ENCODE measurements at places on chromosomes 7 and 10.

DNA sequence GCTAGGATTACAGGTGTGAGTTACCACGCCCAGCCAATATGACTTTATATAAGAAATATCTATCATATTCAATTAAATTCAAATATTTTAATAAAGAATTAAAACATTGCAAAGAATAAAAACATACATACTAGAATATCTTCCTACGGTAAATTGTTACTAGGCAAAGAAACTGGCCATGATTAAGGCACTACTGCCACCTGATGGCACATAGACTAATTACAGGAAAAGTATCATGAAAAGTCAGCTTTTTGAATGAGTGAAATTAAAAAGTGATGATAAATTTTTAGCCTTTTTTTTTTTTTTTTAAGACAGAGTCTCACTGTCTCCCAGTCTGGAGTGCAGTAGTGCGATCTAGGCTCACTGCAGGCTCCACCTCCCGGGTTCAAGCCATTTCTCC is 30.9 kb downstream of the MRPS33 start:
- peak; percentile 12 for DNase-seq

- no peak for DNase-seq
These were observed 57.9 kb upstream of the GTF2IRD1 start for GRCh38 chr7:74395745-74396311.

GRCh38 chr10:114544045-114544659 is 113.9 kb downstream of the ABLIM1 start:
- DNase-seq, result peak; percentile 78

DNA sequence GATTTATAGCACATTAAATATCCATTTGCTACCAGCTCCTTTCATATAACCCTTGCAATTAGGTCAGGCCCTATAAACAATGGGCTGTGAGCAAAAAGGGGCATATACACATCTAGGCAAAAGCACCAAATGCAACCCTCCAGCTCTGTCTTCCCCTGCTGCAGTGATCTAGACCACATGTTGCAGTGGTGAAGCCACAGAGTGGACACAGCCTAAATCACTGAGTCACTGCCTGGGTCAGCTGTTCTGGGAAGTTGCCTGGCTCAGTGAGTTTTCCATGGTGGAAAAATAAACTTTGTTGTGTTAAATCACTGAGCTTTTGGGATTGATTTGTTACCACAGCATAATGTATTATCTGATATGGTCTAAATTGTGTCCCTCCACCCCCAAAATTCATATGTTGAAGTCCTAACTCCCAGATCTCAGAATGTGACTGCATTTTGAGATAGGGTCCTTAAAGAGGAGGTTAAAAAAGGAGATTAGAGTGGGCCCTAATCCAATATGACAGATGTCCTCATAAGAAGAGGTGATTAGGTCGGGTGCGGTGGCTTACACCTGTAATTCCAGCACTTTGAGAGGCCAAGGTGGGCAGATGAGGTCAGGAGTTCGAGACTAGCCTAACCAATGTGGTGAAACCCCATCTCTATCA is 70.4 kb downstream of the ZFAND4 start:
- no peak for DNase-seq

DNA sequence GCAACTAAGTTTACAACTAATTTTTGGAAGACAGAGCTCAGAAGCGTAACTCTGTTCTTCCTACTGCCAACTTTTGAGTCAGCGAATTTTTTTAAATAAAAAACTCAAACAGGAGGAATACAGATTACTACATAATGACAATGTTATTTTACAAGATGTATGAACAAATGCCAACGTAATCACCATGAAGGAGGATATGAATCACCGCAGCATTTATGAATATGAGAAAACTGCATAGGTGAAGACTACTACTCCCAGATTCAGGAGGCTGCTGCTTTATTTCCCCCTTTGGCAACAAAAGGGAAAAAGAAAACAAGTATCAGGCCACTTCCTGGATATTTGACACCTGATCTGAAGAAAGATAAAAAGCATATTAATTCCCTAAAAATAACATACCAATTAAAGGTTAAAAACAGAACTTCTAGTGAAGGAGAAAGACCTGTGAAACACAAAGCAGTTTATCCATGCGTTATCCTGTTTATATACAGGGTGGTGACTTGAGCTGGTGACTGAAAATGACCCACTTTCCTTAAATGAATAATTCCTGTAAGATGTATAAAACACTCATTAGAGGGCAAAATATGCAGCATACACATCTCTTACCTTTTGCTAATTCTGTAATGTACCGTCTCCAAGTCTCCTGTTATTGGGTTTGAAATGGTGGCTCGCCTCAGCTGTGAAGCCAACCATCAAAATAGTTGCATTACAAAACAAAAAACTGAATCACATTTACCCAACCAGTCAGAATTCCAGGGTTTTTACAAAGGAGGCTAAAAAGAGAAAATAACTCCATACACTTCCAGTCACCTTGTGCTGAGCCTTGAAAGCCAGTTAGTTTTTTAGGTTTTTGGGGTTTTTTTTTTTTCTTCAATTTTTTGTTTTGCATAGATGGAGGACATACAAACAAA is 52.0 kb downstream of the P4HA1 start:
- no peak for DNase-seq

DNA sequence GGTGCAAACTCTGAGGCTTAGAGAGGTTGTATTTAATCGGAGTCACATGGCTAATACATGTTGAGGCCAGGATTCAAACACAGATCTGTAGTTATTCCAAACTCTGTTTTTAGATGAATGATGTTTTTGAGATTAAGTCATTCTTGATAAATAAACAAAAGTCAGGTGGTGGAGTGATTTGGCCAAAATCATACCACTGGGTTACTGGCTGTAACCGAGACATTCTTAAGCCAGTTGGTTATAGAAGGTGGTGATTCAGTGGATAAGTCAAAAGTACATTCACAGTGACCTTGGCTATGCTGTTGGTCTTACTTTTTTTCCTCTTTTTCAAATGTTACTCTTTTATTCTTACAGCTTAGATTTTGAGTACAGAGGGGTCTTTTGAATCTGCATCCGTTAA is 361.4 kb downstream of the KIF20B start:
- DNase-seq, result no peak

- no peak for DNase-seq
These were observed 51.0 kb downstream of the ZNF777 start for GRCh38 chr7:149409895-149410294.

- DNase-seq, result no peak
These were observed 331.2 kb upstream of the FZD1 start for GRCh38 chr7:90933041-90933440.

- DNase-seq, result no peak
These were observed 2.8 kb downstream of the PDGFA start for GRCh38 chr7:516606-517456.

- DNase-seq, result no peak
These were observed 74.1 kb upstream of the UNC5B start for GRCh38 chr10:71138166-71138830.

GRCh38 chr10:13733071-13733470 is 146.3 kb downstream of the PRPF18 start:
- no peak for DNase-seq

DNA sequence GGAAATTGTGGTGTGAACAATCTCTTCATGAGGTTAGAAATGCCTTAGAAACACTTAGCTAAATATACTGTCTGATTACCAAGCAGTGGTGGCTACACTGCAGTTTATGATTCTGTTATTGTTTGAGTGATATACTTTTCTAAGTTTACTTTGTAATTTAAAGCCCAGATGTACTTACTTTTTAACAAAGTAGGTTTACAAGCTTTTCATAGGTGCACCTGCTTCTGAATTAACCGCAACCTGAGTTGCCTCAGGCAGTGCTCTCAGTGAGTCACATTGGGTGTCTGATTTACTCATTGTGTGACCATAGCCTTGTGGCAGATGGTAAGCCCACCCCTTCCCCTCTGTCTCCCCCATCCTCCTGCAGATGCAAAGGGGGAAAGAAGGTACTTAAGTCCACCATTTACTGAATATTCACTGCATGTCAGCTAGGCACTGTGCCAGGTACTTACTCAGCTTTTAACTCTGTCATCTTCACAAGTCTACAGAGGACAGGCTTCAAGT is 9.0 kb downstream of the MTURN start:
- DNase-seq, result no peak

DNA sequence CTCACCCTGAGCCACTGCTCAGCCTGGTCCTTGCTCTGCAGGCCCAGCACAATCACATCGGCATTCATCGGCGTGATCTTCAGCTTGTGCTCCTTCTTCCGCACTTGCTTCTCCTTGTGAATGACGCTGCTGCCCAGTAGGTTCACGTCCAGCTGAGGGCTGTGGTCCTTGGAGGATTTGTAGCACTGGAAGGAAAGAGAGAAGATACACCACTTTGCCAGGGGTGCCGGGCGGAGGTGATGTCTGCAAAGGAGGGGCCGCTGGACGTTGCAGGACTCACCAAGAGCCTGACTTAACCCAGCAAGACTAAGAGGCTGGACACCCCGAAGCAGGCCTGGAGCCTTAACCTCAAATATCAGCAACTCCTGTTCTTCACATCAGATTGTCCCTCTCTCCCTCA is 74.8 kb downstream of the VWA2 start:
- DNase-seq, result no peak

DNA sequence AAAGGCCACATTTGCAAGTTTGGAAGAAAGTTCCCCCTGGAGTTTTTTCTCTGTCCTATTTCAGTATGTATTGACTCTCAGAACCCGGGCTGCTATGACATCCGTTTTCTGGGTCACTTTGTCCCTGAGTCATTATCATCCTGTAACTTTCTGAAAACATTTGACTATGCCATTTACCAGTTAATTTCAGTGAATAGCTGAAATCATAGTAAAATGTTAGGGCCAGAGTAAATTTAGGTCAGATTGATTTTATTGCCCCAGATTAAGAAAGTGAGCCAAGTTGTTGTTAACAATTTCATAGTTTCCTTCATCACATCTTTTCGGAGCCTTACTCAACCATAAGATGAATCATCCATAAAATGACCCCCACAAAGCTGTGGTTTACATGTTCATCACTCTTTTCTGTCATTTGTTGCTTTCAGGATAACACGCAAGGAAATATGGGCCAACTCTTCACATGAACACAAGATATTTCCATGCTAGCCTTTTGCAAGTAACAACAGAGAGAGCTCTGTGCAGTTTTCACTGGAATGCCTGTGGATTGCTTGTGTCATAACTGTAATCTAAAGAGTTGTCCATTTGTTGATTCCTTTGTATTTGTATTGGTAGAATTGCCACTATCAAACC is 3.9 kb upstream of the MACC1 start:
- DNase-seq, result no peak

- DNase-seq, result no peak
These were observed 78.8 kb downstream of the COL13A1 start for GRCh38 chr10:69880301-69881081.

DNA sequence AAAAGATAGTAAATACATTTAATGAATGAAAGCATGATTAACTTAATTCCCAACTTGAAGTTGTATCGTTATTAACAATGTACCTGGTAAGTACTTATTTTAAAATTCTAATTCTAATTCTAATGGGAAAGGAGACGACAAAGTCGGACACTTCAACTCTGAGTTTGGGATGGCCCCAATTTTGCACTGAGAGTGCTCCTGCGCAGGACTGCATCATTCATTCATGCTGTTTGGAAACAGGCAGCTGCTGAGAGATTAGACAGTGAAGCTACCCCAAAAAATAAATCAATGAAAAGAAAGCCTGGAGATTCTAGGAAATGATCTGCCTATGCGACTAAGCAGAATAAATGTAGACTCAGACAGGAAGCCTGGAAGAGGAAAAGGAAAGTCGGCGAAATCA is 141.7 kb upstream of the VKORC1L1 start:
- no peak for DNase-seq

DNA sequence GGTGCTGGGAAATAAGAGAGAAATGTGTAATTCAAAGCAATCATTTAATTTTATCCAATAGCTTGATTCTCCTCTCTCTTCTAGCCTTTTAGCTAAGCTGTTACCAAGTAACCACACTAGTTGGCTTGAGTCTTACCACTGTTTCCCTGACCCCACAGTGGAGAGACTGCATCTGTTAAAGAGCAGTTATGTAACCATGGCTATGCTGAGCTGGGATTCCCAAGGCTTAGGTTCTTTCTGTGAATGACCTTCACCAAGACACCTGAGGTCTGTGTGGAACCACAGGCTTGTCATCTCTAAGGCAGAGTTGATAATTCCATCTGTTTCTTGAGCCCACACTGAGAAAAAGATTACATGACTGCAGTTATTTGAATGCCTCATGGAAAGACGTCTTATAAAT is 47.7 kb upstream of the ATRNL1 start:
- DNase-seq, result no peak

GRCh38 chr7:64889686-64890162 is 13.3 kb upstream of the ZNF273 start:
- no peak for DNase-seq

DNA sequence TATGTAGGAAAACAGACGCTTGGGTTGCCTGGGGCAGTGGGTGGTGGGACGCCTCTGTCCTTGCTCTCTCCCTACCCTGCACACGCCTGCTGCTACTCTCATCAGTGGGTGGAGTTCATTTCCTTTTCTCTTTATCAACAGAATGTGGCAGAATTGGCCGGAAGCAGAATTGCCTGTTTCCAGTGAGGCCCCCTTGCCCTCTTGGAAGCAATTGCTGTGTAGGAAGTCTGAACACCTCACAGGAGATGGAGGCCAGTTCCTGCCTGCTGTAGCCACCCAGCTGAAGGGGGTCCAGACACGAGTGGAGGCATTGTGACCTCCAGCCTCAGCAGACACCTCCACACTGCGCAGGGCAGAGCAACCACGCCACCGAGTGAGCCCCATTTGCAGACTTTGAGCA is 331.6 kb upstream of the ZNF32 start:
- DNase-seq, result no peak

- no peak for DNase-seq
These were observed 120.8 kb upstream of the NANOS1 start for GRCh38 chr10:118908557-118909256.

GRCh38 chr7:80087051-80087770 is 47.4 kb upstream of the GNAI1 start:
- DNase-seq, result no peak

GRCh38 chr10:122487174-122487765 is 25.9 kb downstream of the HTRA1 start:
- DNase-seq, result no peak

DNA sequence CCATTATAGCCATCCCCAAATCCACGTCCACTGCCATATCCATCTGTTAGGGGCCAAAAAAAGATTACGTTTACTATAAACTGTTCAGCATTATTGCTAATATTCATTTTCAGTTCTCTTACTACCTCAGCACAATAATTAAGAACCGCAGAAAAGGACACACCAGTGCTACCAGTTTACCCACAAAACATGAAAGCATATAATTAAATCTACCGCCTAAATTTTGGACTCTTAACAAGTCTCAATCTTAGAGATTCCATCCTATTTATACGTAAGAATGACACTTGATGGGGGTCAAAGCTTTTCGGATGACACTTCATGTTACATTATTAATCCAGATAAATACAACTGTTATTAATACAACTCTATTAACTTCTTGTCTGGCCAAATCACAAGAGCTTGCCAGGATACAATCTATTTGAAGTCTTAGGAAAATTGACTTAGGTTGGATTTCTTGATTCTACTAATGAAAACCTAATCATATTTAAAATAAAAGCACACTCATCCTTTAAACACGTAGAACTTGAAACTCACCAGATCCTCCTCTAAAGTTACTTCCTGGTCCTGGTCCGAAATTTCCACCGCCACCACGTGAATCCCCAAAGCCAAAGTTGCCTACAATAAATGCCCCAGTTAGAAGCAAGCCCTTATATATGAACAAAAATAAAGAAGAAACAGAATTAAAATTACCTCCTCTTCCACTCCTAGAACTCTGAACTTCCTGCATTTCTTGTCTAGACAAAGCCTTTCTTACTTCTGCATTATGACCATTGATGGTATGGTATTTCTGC is 4.5 kb downstream of the HNRNPA2B1 start:
- DNase-seq, result no peak

- DNase-seq, result no peak
These were observed 328.4 kb upstream of the C7orf33 start for GRCh38 chr7:148261996-148262688.
